ENCODE measurements at places on chromosomes 11 and 22.
A peak's percentile ranks its signal among the peaks of the same experiment; 100 is the strongest.

GRCh38 chr22:48926136-48926535 is 901.5 kb downstream of the BRD1 start:
- DNase-seq: no peak

DNA sequence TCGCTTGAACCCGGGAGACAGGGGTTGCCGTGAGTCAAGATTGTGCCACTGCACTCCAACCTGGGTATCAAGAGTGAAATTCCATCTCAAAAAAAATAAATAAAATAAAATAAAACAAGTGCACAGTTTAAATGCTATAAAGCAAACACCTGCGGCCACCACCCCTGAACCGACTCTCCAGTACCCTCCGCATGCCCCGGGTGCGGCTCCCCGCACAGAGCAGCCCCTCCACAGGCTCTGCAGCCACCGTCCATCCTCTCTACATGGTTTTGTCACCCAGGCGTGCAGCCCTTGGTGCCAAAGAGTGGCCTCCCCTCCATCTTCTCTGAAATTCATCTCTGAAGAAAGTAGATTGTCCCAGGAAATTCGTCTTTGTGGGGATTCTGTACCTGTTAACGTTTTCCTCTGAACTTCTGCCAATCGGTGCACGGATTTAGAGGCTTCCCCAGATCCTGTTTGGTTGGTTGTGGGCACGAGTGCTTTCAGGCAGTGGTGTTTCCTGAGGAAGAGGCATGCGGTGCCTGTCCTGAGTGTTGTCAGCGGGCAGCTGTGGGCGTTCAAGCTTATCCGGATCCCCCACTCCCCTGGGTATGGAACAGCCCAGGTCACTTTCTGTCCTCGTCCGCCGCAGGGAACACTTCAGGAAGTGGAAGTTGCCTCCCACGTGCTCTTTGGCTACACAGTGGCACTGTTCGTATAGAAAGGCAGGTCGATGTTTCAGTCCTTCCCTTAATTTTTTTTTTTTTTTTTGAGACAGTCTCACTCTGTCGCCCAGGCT is 4.1 kb downstream of the MIOX start:
- no peak for DNase-seq

GRCh38 chr11:109320595-109320994 is 101.4 kb upstream of the C11orf87 start:
- no peak for DNase-seq

DNA sequence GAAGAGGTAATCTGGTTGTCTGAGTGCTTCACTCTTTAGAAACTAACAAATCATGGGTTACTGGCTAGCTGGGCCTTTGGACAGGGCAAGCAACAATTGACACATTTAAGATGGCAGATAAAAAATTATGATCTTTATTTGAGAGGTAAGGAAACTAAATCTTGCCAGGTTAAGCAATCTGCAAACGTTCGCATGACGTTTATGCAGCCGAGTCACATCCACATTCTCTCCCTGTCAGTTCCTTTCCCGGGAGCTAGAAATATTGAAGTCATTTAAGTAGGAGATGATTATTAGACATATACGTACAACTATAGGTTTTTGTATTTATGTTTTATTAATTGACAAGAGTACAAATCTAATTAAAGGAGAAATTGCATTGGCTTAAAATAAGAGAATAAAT is 57.4 kb upstream of the RCN1 start:
- no peak for DNase-seq

DNA sequence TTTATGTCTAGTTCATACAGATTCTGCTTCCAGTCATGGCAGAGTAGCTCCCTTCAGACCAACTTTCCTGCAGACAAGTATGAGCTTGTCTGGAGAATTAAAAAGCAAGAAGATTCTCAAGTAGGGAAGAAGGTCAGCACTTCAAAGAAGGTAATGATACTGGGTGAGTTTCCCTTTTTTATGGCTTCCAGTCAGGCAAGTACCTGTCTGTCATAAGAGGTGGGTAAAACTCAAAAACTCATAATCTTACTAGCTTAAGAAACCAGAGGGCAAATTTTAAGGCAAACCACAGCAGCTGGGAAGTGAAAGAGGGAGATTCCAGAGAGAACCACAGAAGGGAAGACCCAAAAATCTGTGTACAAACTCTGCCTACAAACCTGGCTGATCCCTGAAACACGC is 54.2 kb downstream of the DENND5A start:
- DNase-seq: no peak

DNA sequence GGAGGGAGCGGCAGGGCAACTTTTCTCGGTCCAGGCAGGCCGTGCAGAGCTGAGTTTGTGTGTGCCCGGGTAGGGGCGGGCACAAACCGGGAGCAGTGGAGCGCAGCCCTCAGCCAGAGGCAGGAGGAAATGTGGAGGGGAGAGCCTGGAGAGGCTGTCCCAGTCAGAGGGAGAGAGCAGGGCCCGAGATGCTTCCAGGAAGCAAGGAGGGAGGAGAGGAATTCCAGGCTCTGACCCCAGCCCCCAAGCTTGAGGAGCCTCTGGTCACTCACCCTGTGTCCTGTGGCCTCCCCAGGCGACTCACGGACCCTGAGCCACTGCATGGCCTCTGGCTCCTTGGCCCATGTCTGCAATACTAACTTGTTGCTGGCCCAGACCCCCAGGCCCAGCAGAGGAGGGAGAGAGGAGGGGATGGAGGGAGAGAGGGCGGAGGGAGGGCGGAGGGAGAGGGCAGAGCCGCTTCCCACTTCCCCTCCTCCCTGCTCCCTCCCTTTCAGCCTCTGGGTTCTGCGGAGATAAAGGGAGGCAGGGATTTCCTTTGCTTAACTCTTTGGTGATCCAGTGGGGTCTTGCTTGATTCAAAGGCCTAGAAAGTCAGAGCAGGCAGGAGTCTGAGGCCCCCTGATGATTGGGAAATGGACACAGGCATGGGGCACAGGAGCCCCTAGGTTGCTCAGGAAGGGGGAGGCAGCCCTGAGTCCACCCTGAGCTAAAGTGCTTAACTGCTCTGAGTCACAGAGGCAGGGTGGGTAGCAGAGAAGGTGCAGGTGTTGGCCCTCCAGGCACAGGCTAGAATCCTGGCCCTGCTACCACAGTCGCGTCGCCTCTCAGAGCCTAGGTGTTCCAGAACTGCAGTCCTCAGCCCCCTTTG is at the start of gene C1QTNF6:
TSS of gene C1QTNF6 (minus strand) at position 357 of the 871 bp plus-strand sequence. CDS start at position 323, 34 bp downstream.
- DNase-seq: no peak

GRCh38 chr22:38754751-38755154 is 1.0 kb downstream of the SUN2 start:
- no peak for DNase-seq

DNA sequence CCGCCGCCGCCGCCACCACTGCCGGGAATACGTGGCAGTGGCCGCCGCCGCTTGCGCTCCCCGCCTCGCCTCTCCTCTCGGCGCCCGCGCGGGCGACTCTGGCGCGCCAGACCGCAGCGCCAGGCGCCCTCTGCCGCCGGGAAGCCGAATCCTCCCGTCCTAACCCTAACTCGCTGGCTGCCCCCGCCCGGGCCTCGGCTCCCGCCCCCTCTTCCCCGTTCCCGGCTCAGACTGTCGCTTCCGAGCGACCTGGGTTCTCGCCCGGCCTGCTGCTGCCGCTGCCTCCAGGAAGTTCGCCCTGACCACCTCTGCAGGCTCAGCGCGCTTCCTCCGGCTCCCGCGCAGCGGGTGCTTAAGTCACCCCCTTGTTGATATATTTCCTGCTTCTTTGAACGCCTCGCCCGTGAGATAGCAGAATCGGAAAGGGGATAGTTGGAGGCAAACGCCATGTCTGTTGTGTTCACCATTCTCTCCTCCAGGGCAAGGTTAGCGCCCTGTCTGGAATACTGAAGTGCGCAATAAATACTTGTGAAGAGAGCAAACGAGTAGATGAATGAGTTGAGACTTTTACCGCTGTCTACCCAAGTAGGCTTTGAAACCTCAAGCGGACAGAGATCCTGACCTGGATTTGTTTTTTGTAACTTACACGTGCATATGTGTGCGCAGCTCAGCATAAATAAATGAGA is at the start of gene SMCO4:
TSS of gene SMCO4 (minus strand) at position 100 of the 686 bp plus-strand sequence. CDS start 64,202 bp downstream, outside the sequence.
- peak; percentile 54 for DNase-seq

GRCh38 chr11:118607401-118608359 is at the start of gene PHLDB1:
TSS of gene PHLDB1 (plus strand) at chr11:118607615. CDS start at chr11:118613837, 6,222 bp downstream.
- peak; percentile 17 for DNase-seq

DNA sequence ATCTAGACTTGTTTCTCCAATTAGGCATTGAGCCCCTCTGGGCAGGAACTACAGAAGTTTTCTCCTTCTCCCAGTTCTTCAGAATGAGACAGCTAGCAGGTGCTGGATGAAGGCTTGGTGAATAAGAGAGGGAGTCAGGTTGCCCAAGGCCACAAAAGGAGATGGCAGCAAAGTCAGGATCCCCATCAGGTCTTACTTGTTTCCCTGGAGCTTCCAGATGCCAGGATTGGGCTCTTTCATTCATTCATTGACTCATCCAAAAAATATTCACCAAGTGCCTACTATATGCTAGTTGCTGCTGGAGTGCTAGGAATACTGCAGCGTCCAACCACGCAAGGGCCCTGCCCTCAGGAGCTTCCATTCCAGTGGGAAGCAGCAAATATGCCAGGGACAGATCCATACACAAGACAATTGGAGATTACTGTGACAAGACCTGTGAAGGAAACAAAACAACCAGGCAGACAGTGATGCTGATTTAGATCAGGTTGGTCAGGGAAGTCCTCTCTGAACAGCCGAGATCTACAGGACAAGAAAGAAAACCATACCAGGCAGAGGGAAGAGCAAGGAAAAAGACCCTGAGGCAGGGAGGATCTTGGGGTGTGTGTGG is 24.6 kb upstream of the LMO1 start:
- DNase-seq: no peak

GRCh38 chr11:10351765-10352641 is 47.1 kb downstream of the ADM start:
- no peak for DNase-seq

- no peak for DNase-seq
Observed at GRCh38 chr11:94131718-94132115, 3.1 kb downstream of the PANX1 start.

DNA sequence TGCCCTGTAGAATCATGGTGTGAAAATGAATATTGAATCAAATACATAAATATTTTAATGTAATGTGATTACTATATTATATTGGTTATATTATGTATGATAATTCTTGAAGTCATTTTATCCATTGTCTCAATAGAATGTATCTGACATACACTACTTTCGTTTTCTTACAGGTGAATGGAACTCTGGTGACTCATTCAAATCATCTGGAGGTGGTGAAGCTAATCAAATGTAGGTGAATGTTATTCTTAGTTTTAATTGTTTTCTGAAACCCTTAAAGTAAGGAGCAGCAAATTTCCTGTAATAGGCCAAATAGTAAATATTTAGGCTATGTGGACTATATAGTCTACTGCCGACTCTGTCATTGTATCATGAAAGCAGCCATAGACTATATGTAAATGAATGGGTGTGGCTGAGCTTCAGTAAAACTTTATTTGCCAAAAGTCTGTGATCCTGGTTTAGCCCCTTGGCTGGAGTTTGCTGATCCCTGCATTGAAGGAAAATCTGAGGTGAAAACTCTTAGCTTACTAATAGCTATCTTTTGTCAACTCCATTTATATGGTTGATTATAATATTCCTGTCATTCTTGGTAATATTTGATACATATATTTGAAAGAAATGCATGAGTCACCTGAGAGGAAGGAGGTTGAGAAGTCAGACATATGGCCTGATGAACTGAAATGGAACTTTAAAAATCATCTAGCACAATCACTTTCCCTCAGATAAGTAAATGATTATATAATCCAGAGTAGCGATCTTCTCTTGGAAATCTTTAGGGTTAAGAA is 87.2 kb upstream of the GRIK4 start:
- no peak for DNase-seq

GRCh38 chr11:27453701-27454100 is 18.9 kb downstream of the LGR4 start:
- DNase-seq: no peak

DNA sequence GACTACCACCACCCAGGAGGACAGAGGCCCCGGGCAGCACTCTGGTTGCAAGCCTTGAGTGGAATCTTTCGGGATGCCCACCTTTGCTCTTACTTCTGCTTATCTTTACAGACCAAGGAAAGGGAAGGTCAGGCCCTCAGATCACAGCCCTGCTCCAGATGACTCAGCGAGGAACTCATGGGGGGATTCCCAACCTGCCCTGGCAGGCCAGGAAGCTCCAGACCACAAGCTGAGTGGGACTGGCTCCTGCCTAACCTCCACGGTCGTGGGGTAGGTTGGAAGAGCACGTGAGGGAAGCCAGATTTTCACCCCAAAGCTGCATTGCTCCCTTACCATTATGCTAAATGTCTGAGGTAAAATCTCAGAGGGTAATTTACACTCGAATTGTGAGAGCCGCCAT is 11.8 kb downstream of the TBC1D10A start:
- DNase-seq: peak; percentile 63
